ENCODE measurements at places on chromosomes 13 and 19.
A peak's percentile ranks its signal among the peaks of the same experiment; 100 is the strongest.

DNA sequence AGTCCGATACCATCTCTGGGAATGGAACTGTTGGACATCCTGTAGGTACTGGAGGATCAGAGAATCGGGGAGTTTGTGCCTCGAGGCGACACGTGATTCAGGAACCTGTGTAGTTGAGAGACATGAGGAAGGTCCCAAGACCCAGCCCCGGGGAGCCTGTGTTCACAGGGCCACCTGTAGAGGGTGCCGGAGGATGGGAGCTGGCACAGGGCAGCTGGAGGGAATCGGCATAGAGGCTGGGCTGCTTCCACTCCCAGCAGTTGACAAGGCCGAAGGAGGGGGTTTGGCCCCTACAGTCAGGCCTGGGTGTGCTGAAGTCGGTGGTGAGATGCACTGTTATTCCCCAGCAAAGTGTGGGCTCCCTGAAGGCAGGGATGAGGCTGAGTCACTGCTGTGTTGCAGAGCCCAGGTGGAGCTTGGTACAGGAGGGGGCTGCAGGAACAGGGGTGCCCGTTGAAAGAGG lies 2.5 kb upstream of the ISYNA1 start:
- no peak for DNase-seq

- peak; percentile 11 for DNase-seq
These were observed 6.6 kb upstream of the DHDH start for GRCh38 chr19:48926909-48927308.

DNA sequence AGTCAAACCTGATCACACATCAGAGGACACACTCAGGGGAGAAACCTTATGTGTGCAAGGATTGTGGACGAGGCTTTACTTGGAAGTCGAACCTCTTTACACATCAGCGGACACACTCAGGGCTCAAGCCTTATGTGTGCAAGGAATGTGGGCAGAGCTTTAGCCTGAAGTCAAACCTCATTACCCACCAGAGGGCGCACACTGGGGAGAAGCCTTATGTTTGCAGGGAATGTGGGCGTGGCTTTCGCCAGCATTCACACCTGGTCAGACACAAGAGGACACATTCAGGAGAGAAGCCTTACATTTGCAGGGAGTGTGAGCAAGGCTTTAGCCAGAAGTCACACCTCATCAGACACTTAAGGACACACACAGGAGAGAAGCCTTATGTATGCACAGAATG lies 8.2 kb upstream of the ZNF527 start:
- no peak for DNase-seq

- DNase-seq, result peak; percentile 73
These were observed at the start of gene ZNF677 for GRCh38 chr19:53254411-53255341. TSS of gene ZNF677 (minus strand) at chr19:53254873. CDS start at chr19:53251550, 3,323 bp downstream.

DNA sequence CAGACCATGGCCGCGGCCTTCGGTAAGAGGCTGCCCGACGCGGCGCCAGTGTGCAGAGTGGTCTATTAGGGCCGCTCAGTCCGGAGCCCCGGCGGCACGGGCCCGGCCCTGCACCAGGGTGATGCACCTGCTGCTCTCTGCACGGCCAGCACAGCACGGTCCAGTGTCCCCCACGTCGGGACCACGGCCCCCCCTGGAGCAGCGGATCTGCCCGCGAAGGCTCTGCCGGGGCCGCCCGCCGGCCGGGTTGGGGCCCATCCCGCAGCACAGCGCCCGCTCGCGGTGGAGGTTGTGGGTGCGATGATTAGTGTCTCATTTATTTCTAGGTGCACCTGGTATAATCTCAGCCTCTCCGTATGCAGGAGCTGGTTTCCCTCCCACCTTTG lies 7.9 kb downstream of the PTBP1 start:
- DNase-seq, result no peak

- DNase-seq, result no peak
These were observed 307.1 kb upstream of the ZNF507 start for GRCh38 chr19:32038021-32038920.
